ENCODE measurements at places on chromosomes 12 and 14. TPM values are rescaled to one million over a fixed set of nuclear protein-coding genes. Genes with fewer than 3 reads are reported as not detected.

GRCh38 chr12:95859344-95859816 is 628 bp downstream of the SNRPF start:
- peaks cover 3% of the 10 kb centered on the region for H3K36me3 ChIP-seq
- DNase-seq = peak; percentile 31

DNA sequence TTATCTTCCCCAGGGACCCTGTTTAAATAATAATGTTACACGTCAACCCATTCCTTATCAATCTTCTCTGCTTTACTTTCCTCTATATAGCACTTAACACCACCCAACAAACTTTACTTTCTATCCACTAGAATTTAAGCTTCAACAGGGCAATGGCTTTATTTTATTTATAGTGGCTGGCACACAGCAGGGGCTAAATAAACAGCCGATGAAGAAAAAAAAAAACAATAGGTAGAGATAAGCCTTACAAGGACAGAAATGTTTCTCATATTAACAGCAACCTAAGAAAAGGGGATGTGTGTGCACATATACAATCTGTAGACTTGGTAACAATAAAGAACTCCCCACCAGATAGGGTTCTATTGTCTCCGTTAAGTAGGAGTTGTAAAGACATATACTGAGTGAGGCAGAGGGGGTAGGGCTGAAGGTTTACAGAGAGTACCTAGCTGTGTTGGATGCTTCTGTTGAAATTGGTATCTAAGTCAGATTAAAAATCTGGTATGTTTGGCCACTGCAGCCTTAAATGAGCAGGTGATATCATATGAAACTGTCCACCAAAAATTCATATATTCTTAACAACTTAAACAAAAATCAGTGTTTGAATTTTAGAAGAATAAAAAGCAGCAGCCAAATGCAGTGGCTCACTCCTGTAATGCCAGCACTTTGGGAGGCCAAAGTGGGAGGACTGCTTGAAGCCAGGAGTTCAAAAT is 24.7 kb upstream of the AP4S1 start:
- peaks cover 7% of the 10 kb centered on the region for H3K4me1 ChIP-seq
- H3K27ac ChIP-seq = no peak overlapping the region
- H3K27me3 ChIP-seq = no peaks in the 10 kb centered on the region
- DNase-seq = no peak
- peaks cover 16% of the 10 kb centered on the region for H3K36me3 ChIP-seq

GRCh38 chr12:79357048-79357447 is 333.7 kb downstream of the PAWR start:
- no peak overlapping the region for H3K27ac ChIP-seq
- no peak for DNase-seq
- no peaks in the 10 kb centered on the region for H3K36me3 ChIP-seq
- H3K4me3 ChIP-seq = no peak overlapping the region
- no peaks in the 10 kb centered on the region for H3K27me3 ChIP-seq
- H3K4me1 ChIP-seq = no peaks in the 10 kb centered on the region

- peak; percentile 72 for DNase-seq
- H3K27me3 ChIP-seq = no peaks in the 10 kb centered on the region
- no peak overlapping the region for H3K27ac ChIP-seq
- no peak overlapping the region for H3K4me3 ChIP-seq
These were observed 51.1 kb upstream of the CRACR2A start for GRCh38 chr12:3803865-3804472.

GRCh38 chr12:120844768-120845449 is 59.2 kb downstream of the SPPL3 start:
- H3K36me3 ChIP-seq = peaks cover 3% of the 10 kb centered on the region
- no peak for DNase-seq
- no peak overlapping the region for H3K27ac ChIP-seq
- no peaks in the 10 kb centered on the region for H3K27me3 ChIP-seq

DNA sequence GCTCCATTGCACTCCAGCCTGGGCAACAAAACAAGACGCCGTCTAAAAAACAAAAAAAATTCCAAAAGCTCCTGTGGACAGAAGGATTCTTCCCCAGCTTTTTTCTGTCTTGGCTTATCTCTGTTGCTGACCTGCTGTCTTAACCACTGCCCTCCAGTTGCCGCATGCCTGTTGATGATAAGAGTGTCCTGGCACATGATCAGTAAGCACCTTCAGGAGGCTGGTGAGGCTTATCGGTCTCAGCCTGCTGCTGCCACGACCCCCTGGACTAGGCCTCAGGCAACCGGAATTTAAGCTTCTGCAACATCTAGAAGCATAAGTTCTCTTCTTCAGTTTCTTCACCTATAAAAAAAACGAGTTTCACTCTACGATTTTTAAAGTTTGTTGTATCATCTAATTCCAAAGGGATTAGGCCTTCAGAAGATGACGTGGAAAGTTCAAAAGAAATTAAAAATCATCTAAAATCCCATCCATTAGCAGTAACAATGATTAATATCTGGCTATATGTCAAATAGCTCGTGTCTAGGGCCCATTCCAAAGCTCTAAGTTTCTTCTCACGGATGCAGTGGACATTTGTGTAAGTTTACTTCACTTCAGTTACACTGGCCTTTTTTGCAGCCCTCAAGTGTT is 46.4 kb downstream of the RESF1 start:
- H3K36me3 ChIP-seq = no peaks in the 10 kb centered on the region
- H3K27ac ChIP-seq = no peak overlapping the region

GRCh38 chr12:106130474-106131113 is 8.2 kb downstream of the NUAK1 start:
- H3K4me3 ChIP-seq = no peak overlapping the region
- no peaks in the 10 kb centered on the region for H3K36me3 ChIP-seq
- DNase-seq = no peak
- H3K4me1 ChIP-seq = peaks cover 29% of the 10 kb centered on the region

DNA sequence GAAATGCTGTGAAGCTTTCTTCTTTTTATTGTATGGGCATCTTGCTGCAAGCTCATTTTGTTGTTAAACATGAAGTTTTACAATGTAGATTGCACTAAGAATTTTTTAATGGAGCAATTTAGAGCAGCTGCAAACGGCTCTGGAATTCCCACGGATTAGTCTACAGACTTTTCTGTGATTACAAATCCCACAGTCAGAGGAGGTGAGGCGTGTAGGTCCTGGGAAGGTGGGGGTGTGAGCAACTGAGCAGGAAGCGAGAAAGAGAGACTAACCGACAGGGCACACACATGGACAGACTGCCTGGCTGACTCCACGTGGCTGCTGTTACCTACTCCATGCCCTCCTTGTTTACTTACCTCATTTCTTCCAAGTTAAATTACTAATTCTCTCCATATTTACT is 348.5 kb downstream of the NPAS3 start:
- no peak for DNase-seq
- no peaks in the 10 kb centered on the region for H3K36me3 ChIP-seq
- H3K4me3 ChIP-seq = no peak overlapping the region
- H3K27ac ChIP-seq = no peak overlapping the region
- H3K27me3 ChIP-seq = no peaks in the 10 kb centered on the region
- H3K4me1 ChIP-seq = no peaks in the 10 kb centered on the region

The LYZ gene
- not detected for total RNA-seq

The ZDHHC22 gene
- total RNA-seq = not detected

The ZNF140 gene
- total RNA-seq = 25.8 TPM

The AP4S1 gene
- total RNA-seq = 5.8 TPM

Data from IMR-90 (cell line).